ENCODE measurements at places on chromosomes 1 and 21.

GRCh38 chr1:103283371-103283770 lies 175.0 kb upstream of the COL11A1 start:
- DNase-seq, result no peak

DNA sequence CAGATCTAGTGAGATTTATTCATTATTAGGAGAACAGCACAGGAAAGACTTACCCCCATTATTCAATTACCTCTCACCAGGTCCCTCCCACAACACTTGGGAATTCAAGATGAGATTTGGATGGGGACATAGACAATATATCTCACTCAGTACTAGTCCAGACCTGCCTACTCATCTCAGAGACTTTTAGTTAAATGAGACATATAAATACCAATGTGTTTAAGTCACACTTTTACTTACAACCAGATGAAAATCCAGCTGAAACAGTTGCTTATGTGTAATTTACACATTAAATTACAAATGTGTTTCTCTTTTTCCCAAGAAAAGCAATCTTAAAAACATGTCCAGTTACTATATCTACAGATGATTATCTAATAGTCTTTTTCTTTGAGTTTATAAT lies 1145.6 kb downstream of the KCNT2 start:
- no peak for DNase-seq

DNA sequence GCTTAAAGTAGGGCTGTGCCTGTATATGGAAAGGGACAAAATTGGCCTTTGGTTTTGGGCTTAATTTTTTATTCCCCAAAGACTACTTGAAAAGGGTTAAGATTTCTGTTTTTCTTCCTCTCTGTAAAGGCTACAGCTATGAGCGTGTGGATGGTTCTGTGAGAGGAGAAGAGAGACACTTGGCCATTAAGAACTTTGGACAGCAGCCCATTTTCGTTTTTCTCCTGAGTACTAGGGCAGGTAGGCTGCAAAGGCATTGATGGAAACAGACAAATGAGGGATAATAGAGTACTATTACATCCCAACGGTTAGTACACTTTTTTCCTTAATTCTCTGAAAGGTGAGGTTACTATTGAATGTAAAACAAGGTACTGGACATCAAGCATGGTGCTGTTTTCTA lies 29.6 kb downstream of the CHD1L start:
- DNase-seq, result no peak

GRCh38 chr1:171116676-171117075 lies 26.0 kb downstream of the FMO3 start:
- no peak for DNase-seq

DNA sequence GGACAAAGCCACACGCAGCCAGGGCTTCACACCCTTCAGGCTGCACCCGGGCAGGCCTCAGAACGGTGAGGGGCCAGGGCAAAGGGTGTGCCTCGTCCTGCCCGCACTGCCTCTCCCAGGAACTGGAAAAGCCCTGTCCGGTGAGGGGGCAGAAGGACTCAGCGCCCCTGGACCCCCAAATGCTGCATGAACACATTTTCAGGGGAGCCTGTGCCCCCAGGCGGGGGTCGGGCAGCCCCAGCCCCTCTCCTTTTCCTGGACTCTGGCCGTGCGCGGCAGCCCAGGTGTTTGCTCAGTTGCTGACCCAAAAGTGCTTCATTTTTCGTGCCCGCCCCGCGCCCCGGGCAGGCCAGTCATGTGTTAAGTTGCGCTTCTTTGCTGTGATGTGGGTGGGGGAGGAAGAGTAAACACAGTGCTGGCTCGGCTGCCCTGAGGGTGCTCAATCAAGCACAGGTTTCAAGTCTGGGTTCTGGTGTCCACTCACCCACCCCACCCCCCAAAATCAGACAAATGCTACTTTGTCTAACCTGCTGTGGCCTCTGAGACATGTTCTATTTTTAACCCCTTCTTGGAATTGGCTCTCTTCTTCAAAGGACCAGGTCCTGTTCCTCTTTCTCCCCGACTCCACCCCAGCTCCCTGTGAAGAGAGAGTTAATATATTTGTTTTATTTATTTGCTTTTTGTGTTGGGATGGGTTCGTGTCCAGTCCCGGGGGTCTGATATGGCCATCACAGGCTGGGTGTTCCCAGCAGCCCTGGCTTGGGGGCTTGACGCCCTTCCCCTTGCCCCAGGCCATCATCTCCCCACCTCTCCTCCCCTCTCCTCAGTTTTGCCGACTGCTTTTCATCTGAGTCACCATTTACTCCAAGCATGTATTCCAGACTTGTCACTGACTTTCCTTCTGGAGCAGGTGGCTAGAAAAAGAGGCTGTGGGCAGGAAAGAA lies 8.1 kb downstream of the PSRC1 start:
- no peak for DNase-seq

DNA sequence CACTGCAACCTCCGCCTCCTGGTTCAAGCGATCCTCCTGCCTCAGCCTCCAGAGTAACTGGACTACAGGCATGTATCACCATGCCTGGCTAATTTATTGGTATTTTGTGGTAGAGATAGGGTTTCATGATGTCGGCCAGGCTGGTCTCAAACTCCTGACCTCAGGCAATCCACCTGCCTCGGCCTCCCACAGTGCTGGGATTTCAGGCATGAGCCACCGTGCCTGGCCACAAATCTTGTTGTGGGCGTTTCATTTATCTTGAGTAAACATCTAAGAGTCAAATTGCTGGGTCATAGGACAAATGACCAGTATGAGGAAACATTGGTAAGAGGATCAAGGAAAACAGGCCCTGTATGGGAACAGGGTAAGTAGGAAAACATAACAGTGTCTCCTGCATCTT lies 17.9 kb downstream of the TMEM200B start:
- DNase-seq, result no peak

DNA sequence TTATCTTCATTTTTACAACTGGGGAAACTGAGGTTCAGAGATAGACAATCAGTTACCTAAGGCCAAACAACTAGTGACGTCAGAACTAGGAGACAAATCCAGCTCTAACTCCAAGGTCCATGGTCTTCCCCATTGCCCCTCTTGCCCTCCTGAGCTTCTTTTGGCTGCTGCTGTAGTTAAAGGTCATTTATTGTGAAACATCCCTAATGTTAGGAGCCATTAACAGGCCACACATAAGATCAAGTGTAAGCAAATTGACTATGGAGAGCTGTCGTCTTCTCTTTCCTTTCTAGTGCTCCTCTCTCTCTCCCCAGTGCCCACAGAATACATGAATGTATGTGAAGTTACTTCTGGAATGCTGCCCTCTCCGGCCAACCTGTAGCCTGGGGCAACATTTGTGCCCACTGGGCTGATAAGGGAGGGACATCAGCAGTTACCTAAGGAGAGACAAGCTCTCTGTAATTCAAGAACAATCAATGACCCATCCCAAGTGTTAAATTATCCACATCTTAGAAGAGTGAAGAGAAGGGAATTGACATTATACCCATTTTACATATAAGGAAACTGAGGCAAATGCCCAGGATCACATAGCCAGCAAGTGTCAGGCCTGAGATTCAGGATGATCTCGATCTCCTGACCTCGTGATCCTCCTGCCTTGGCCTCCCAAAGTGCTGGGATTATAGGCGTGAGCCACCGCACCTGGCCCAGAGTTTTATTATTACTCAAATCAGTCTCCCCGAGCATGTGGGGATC lies 40.1 kb downstream of the PTAFR start:
- no peak for DNase-seq

DNA sequence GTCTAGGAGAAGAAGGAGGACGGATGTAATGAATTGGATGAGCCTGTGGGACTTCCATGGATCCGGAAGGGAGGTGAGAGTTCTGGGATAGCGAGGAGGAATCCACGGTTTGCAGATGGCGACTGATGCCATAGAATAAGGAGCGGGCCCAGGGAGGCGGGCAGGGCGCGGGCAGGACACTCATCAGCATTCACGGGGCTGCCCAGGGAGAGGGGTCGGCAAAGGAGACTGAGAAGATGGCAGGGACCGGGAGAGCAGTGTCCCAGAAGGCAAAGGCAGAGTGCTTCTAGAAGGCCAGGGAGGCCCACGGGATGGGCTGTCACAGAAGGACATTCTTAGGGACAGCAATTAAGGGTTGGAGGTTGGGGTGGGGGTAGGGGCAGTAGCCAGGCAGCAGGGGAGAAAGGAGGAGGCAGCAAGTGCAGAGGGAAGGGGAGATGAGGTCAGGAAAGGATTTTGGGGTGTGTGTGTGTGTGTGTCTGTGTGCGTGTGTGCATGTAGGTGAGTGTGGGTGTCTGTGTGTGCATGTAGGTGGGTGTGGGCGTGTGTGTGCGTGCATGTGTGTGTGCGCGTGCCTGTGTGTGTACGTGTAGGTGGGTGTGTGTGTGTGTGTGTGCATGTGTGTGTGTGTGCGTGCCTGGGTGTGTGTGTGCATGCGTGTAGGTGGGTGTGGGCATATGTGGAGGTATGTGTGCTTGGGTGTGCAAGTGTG lies 1.1 kb upstream of the COL8A2 start:
- DNase-seq, result no peak

DNA sequence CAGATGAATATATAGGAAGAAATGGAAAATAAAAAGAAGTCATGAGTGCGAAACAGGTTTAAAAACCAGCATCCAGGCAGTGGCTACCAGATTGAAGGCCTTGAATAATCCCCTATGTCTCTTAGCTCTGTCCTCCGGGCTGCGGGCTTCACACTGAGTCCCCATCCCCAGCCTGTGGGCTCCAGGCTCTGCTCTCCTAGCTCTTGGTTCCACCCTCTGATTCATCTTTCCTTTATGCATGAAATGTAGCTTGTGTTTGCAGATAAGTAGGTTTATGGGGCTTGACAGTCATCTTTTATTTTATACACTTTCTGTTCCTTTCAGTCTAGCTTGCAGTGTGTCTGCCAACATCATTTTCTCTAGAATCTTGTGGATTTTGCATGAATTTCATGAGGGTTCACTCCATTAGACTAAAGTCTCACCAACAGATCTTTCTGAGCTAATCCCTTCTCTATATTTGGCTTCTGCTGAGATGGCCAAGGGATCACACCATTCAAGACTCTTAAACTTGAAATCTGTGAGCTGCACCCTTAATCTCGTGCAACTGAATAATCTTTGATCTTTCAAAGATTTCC lies 174.5 kb downstream of the PLPPR4 start:
- DNase-seq, result no peak

- no peak for DNase-seq
Observed at GRCh38 chr1:102174259-102174863, 177.6 kb upstream of the OLFM3 start.

DNA sequence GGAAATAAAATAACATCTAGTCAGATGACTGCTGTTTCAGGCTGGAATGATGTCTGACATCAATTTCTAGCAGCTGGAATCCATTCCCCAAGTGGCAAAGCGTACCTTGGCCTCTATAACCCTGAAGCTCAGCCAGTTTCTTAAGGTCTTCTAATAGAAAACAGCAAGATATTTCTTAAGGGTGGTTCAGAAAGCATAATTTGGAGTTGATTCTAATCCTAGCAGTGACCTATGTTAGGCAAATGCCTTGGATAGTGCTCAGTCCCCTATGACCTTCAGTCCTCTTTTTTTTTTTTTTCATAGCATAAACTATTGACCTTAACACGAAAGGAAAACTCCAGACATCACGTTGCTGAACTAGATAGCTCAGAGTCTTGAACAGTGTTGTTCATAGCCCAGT lies 56.5 kb downstream of the LAMC2 start:
- no peak for DNase-seq

DNA sequence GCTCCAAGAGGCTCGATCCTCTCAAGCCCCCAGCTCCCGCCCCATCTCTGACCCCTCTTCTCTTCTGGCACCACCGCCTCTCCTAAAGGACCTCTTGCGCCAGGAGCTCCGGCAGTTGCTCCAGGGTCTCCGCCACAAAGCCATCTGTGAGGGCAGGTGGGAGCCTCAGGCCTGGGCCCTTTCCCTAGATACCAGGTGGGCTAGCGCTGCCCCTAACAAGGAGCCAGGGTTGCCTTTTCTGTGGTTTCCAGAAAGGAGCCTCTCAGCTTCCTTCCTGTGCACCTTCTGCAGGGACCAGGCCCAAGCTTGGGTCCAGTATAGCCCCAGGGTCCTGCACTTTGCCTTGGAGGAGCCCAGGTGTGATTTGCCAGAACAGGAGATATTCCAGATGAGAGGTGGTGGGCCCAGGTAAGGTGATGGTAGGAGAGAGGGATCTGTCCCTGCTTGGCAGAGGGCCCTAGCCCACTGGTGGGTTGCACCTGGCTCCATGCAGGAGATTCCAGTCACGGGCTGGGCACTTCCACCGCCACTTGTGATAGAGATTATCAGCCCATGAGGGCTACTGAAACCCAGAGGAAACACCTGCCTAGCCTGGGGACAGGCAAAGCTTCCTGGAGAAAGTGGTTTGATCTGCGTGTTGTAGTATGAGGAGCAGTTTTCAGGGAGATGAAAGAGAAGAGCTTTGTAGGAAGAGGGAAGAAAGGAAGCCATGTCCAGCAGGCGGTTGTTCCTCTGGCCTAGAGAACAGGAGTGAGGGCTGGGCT lies 1.0 kb downstream of the CCDC24 start:
- no peak for DNase-seq

- DNase-seq, result no peak
Observed at GRCh38 chr1:101723415-101723814, 273.3 kb downstream of the OLFM3 start.

DNA sequence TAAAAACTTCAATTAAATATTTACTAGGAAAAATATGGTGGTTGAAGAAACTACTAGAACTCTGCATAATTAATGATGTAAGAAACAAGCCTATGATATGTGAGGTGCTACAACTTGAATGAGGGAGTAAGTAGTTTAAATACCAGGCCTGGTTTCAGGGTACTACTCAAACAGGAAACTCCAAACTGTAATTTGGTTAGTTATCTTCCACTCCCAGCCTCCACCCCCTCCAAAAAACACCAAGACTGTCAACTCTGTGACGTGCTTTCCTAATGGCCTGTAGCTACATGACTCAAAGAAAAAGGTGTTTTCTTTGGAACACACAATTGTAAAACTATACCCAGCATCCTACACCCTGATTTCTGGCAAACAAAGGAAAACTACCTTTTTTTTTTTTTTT lies 55.9 kb upstream of the RCC1 start:
- no peak for DNase-seq

- no peak for DNase-seq
Observed at GRCh38 chr1:23908453-23909341, 4.5 kb downstream of the CNR2 start.

DNA sequence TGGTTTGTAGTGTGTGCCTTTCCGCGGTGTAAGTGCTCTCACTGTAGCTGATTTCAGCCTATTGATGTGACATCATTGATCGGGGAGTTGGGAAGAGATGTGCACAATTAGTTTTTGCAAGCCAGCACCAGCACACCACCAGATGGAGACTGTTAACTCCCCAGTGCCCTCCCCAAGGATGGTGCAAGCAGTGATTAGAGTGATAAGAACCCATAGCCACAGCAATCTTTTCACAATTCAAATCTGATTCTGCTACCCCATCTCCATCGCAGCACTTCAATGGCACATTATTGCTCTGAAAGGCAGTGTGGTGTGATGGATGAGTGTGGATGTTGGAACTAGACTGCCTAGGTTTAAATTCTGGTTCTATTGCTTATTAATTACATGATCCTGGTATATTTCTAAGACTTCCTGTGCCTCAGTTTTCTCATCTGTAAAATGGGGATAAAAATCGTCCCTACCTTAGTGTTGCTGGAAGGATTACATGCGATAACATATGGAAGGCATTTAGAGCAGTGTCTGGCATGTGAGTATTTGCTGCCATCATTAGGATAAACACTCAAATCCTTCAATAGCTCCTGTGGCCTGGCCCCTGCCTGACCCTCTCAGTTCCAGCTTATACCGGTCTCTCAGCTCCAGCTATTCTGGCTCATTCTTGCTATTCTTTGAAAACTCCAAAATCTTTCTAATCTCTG lies 6.7 kb downstream of the CSF3R start:
- DNase-seq, result no peak
